ENCODE measurements at places on chromosomes 4 and X. TPM values are rescaled to one million over a fixed set of nuclear protein-coding genes. Genes with fewer than 3 reads are reported as not detected.
A peak's percentile ranks its signal among the peaks of the same experiment; 100 is the strongest.

The SPANXB1 gene
- total RNA-seq = not detected

DNA sequence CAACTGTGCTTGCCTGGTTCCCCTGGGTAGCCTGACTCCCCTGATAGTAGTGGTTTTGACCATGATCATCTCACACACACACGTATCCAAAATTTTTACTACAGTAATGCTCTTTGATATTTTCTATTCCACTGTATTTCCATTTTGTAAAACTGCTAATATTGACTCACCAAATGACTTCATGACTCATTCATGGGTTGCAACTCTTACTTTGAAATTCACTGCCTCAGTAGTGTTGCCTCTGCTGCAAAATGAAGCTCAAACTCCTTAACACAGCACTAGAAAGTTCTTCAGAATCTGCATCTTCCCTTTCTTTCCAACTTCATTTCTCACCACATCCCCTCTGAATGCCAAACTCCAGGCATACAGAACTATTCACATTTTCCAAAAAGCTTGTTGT, 20.3 kb downstream of the QRFPR start:
- H3K27ac ChIP-seq = no peak overlapping the region
- no peaks in the 10 kb centered on the region for H3K27me3 ChIP-seq
- no peak for DNase-seq
- no peaks in the 10 kb centered on the region for H3K36me3 ChIP-seq

DNA sequence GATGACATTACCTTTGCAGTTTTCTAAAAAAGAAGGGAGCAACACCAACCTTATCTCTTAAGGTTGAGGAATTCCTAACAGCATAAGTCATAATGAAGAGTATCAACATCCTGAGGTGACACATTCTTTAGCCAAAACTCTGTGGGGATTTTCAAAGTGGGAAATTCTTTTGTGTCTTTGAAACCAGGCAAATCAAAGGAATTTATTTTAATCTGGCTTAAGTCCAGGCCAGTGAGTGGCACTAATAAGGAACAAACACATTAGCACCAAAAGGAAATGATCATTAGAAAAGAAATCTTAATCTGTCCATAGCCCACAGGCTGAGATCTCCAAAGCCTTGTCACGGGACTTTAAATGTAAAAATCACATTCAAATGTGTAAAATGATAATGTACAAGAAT, 110.1 kb downstream of the LARP7 start:
- H3K4me3 ChIP-seq = no peak overlapping the region
- H3K27me3 ChIP-seq = no peaks in the 10 kb centered on the region
- DNase-seq = no peak
- H3K4me1 ChIP-seq = no peaks in the 10 kb centered on the region
- no peaks in the 10 kb centered on the region for H3K36me3 ChIP-seq

DNA sequence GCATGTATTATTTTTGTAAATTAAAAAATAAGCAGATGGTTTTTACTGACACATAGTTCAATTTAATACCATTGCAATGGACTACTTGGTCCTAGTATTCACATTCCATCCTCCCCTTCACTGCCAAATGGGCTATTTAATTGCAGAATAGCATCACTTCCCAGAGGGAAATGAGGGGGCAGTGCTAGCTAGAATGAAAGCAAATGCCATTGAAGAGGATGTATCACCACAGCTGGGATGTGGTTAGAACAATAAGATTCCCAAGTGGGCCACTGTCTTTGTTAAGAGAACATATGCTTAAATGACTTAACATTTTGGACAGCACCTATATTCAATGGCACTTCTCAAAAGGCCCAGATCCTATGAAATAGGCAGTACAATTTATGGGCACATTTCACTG, 224.7 kb downstream of the RBMX2 start:
- H3K4me1 ChIP-seq = no peaks in the 10 kb centered on the region
- H3K36me3 ChIP-seq = no peaks in the 10 kb centered on the region
- H3K27ac ChIP-seq = no peak overlapping the region
- H3K4me3 ChIP-seq = no peak overlapping the region
- no peak for DNase-seq
- no peaks in the 10 kb centered on the region for H3K27me3 ChIP-seq

The PDE6B gene
- 6.2 TPM for total RNA-seq

- H3K4me3 ChIP-seq = no peak overlapping the region
- H3K4me1 ChIP-seq = no peaks in the 10 kb centered on the region
- no peak for DNase-seq
- no peaks in the 10 kb centered on the region for H3K36me3 ChIP-seq
- H3K27ac ChIP-seq = no peak overlapping the region
Measured at GRCh38 chrX:112961981-112962380, 121.3 kb upstream of the AMOT start.

DNA sequence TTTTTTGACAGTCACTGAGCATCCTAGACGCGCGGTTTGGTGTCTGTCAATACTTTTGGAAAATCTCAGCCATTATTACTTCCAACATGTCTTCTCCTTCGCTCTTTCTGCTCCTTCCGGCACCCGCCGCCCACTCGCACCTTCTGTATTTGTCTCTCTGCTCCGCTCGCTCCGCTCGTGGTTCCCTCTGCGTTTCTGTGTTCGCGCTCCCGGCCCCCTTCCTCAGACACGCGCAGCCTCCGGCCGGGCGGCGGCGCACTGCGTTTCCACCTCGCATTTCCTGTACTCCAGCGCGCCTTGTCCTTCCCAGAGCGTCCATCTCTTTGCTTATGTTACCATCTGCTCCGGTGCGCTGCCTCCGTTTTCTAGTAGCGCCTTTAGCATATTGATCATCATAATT, 21.1 kb downstream of the PDE6B start:
- DNase-seq = peak; percentile 81
- H3K4me1 ChIP-seq = no peaks in the 10 kb centered on the region
- no peak overlapping the region for H3K4me3 ChIP-seq
- no peaks in the 10 kb centered on the region for H3K36me3 ChIP-seq

DNA sequence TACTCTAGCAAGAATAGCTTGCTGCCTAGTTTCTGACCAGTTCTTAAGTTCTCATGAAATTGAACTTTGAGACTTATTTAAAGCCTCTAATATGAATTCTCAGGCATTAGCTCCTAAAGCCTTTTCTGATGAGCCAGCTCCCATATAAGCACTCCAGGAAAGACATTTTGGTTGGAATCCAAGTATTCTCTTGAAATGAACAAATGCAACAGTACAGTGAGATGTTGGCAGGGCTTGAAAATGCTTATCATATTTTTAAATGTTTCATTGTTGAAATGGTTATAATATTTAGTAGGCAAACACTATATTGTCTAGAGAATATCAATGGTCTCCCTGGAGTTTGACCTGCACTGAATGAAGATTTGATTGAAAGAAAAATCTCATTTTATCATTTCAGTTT, 240.3 kb downstream of the ANK2 start:
- H3K4me1 ChIP-seq = no peaks in the 10 kb centered on the region
- no peaks in the 10 kb centered on the region for H3K27me3 ChIP-seq
- H3K4me3 ChIP-seq = no peak overlapping the region
- H3K36me3 ChIP-seq = no peaks in the 10 kb centered on the region
- H3K27ac ChIP-seq = no peak overlapping the region

The CD38 gene
- 12.6 TPM for total RNA-seq

GRCh38 chr4:84258905-84259830, 239.9 kb downstream of the NKX6-1 start:
- H3K36me3 ChIP-seq = no peaks in the 10 kb centered on the region
- no peak overlapping the region for H3K27ac ChIP-seq
- no peaks in the 10 kb centered on the region for H3K4me1 ChIP-seq

- no peaks in the 10 kb centered on the region for H3K4me1 ChIP-seq
- no peak for DNase-seq
- no peak overlapping the region for H3K4me3 ChIP-seq
Measured at GRCh38 chrX:120402369-120402768, 40.5 kb downstream of the ATP1B4 start.

The UPF3B gene
- total RNA-seq = 11.0 TPM

GRCh38 chr4:132386130-132386529, 763.0 kb upstream of the PCDH10 start:
- H3K4me3 ChIP-seq = no peak overlapping the region
- H3K27me3 ChIP-seq = no peaks in the 10 kb centered on the region
- H3K36me3 ChIP-seq = no peaks in the 10 kb centered on the region
- H3K27ac ChIP-seq = no peak overlapping the region

GRCh38 chr4:38674258-38675144, 10.5 kb downstream of the KLF3 start:
- H3K4me1 ChIP-seq = peaks cover 78% of the 10 kb centered on the region
- no peaks in the 10 kb centered on the region for H3K27me3 ChIP-seq
- no peaks in the 10 kb centered on the region for H3K36me3 ChIP-seq
- DNase-seq = no peak
- no peak overlapping the region for H3K4me3 ChIP-seq

DNA sequence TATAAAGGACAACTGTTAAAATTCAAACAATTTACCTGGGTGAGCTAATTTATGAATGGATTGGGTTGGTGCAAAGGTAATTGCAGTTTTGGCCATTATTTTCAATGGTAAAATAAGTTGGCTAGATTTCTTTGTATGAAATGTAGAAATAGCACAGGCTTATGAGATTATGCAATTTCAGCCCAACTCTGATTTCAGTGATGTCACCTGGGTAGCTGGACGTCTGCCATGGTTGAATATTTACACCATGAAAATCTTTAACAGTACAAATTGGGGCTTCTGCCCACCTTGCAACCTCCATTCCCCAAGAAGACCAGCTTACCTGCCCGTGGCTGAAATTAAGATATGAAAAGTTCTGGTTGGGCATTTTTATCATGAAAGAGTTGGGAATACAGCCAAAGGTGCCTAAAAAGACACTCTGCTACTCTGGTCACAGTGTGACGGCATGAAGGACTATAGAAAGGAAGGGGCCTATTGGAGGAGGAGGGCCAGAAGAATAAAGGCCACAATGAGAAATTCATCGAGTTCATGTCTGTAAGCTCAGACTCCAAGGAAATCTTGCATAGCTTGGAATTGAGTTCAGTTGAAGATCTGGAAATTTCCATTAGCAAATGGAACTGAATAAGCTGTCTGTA, 29.7 kb downstream of the EGF start:
- H3K27me3 ChIP-seq = no peaks in the 10 kb centered on the region
- no peak overlapping the region for H3K4me3 ChIP-seq
- DNase-seq = no peak
- no peaks in the 10 kb centered on the region for H3K4me1 ChIP-seq
- no peak overlapping the region for H3K27ac ChIP-seq
- no peaks in the 10 kb centered on the region for H3K36me3 ChIP-seq
